NCI-H345 (cell line): ENCODE measurements at places on chromosomes 7 and 10.
A peak's percentile ranks its signal among the peaks of the same experiment; 100 is the strongest.

GRCh38 chr10:25914776-25915175, 19.3 kb upstream of the MYO3A start:
- no peak for DNase-seq

- no peak for DNase-seq
These were observed 32.0 kb upstream of the NPFFR1 start for GRCh38 chr10:70315815-70316214.

DNA sequence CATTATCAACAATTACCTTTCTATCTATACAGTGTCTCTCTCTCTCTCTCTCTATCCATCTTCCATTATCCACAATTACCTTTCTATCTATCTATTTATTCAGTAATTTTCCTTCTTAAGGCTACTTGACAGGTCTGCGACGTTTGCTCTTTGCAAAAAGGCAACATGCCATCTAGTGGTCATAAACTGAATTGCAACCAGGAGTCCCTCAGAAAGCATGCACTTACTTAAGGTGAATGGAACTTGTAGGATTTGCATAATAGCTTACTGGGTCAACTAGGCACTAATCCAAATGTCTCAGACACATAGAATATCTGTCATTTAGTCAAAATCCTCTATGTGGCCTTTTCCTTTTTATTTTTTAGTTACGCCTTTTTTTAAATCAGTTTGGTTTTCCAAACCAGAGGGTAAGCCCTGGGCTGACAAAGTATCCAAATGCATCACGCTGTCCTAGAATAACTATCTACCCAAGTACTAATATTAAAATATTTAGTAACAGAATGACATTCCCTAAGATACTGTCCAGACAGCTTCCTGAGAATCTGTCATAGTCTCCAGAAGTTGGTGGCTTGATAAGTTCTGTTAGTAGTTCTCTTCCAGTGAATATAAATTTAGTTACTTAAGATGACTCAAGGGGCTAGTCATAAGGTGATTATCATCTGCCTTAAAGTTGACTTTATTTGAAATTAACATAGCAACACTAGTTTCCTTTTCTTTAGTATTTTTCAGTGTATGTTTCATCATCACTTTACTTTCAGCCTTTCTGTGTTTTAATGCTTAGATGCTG, 208.3 kb downstream of the PPP1R3A start:
- peak; percentile 81 for DNase-seq

- peak; percentile 49 for DNase-seq
These were observed 771 bp downstream of the PHYHIPL start for GRCh38 chr10:59177031-59177797.

- no peak for DNase-seq
These were observed 57.7 kb upstream of the DNAJB6 start for GRCh38 chr7:157278791-157279724.

DNA sequence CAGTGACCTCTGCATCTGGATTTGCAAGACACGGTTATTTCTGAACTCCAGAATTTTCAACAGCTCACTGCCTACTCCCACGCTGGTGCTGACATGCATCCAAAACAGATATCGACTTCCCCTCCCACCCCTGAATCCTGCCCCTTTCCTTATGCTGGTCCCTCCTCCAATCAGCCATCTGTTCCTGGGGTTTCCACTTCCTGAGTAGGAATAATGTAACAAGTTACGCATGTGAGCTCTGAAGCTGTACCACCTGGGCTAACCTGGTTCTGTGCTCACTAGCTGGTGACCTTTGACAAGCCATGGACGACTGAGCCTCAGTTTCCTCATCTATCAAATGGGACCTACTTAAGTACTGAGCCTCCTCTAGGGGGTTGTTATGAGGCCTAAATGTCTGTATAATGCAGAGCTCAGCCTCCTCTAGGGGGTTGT, 1.7 kb upstream of the NCAPG2 start:
- no peak for DNase-seq

DNA sequence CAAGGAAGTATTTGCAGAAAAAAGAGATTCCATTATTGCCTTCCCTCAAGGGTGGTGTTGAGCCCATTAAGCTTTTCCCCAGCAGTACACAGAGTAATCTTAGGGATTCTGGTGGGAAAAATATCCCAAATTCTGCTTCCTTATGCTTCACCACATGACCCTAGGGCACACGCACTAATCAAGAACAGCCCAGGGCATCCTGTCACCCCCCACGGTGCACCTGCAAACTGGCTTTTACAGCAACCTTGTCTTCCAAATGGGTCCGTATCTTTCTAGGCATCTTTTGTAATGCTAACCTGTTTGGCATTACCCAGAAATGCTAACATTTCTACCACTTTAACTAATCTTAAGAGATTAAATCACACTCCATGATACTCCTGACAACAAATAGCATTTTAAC, 926 bp upstream of the C7orf33 start:
- no peak for DNase-seq

DNA sequence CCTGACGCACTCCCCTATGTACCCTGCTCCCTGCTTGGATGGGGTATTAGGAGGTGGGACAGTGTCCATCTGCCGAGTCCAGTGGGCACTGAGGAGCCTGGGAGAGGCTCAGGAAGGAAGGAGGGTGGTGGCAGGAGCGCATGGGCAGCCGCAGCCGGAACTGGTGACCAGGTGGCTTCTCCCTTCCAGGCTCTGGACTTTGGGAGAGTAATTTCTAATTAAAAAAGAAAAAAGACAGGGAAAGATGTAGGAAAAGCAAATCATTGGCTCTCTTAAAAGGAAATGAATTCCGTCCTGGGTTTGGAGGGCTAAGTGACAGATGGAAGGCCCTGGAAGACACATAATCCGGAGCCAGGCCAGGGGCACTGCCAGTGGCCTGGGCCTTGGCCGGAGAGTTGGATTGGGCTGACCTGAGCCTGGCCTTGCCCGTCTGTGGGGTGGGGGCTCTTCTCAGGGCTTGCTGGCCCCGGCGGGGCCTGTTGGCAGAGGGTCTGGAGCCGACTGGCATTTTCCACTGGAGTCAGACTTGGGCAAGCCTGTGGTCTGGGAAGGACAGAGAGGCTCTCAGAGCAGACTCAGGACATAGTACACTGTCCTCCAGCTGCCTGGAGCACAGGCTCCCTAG, 63.0 kb downstream of the NEURL1 start:
- DNase-seq = no peak

DNA sequence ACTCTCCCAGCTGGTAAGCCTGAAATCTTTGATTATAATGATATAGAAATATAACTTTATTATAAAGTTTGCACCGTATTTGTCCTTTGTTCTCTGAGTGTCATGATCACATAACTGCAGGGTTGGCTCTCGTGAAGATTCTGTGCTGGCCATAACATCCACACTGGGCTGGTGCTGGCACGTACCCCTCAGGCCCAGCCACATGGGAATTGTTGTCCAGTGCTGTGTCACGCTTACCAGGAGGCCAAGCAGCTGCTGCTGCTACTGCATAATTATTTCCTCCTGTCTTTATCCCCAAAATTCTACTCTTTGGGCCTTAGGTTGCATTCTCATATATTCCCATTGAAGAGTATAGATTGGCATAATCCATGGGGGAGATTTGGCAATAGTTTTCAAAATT, 20.8 kb upstream of the UCN3 start:
- no peak for DNase-seq

DNA sequence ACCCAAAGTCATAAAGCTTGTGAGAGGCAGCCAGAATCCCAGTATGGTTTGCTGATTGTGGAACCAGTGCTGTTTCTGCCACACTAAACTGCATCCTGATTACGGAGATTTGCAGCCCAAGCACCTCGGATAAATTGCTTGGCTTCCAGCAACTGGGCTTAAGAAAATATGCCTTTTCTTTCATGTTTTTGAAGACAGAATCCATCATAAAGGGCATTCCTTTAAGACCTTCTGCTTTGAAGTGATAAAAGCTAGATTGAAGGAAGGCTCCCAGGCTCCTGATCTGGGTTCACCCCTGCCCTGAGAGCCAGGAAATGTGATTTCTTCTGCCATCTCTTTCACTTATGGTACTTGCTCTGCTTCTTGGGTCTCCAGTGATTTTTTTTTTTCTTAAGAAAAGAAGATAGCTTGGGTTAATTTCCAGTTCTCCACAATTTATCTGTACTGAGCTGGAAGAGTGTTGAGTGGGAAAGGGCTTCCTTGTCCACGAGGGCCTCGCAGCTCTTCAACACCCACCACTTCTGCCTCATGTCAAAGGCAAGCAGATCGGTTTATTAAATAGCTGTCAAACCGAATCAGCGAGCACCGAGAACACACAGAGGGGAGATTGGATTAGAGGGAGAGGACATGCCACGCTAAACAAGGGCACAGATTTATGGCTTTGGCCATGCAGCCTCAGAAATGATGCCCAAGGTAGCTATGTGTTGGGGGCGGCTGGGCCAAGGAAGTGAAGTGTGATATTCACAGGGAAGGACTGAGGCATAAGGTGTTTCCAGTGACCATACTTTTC, 94.9 kb upstream of the TBX20 start:
- no peak for DNase-seq

GRCh38 chr10:27625452-27626211, 120.0 kb downstream of the MKX start:
- DNase-seq = no peak

DNA sequence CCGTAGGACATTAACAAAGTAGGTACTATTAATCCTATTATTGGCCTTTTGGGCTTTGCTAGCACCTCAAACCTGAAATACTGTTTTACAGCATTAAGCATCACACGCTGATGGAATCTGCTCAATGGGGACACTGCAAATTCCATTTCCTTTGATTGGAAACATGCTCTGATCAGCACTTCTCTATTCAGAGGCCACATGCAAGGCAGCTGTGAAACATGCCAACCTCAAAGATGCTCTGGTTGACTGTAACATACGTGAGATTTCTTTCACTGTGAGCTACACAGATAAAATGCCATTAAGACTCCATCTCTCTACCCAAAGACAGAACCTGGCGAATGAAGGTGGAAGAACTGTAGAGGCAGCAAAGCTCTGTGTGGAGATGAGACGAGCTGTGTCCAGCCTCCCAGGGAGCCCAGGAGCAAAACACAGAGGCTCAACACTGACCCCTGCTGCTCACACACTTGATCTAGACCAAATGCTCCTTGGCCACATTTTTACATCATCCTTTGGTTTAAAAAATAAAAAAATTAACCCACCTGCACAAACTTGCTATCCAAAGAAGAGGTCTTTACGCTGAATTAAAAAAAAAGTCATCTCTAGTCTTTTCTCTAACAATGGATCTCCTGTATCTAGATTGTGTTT, 8.0 kb downstream of the RSU1 start:
- DNase-seq = peak; percentile 2

DNA sequence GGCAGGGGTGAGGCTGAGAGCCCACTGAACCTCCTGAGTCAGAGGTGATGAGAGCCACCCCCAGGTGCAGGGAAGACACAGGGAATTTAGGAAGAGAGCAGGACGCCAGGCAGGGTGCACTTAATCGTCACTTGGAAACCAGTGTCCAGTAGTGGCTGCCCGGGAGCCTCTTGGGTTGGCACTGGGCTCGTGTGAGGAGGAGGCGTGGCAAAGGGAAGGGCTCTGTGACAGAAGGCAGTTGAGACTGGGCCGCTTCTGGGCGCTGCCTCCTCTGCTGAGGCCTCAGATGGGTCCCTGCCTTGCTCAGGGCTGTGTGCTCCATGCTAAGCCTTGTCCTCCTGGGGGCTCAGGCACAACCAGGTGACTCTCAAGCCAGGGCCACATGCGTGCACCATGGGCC, 13.3 kb downstream of the RET start:
- no peak for DNase-seq

- no peak for DNase-seq
These were observed 16.2 kb upstream of the PAX2 start for GRCh38 chr10:100728928-100729861.

DNA sequence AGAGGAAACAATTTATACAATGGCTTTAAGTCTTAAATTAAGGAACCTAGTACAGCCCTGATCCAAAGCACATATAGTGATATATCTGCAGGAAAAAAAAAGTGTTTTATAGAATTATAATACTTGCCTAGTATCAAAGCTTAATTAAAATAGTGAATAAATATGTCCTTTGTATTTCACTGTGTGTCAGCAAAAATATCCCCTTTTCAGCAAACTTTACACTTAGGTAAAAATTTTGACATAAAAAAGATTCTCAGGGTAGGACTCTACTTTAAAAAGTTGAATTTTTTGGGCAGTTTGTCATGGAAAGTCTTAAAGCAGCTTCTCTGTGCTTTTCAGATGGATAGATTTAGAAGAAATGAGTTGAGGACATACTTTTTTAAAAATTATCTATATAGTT, 12.7 kb upstream of the NEBL start:
- no peak for DNase-seq

DNA sequence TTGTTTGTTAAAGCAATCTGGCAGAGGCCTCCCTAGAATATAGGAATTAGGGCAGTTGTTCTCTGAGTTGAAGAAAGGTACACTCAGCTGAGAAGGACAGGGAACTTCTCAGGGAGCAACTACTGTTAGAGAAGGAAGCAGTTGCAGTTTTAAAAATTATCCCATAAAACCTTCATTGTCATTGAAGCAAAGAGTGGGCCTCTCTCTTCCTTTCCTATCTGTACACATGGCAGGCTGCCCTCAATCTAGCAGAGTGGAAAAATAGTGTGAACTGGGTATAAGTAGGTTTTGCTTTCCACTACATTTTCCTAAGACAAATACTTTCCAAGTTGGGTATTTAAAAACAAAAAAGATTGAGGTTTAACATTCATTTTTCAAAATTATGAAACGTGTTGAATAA, 236.7 kb upstream of the KLF14 start:
- no peak for DNase-seq

DNA sequence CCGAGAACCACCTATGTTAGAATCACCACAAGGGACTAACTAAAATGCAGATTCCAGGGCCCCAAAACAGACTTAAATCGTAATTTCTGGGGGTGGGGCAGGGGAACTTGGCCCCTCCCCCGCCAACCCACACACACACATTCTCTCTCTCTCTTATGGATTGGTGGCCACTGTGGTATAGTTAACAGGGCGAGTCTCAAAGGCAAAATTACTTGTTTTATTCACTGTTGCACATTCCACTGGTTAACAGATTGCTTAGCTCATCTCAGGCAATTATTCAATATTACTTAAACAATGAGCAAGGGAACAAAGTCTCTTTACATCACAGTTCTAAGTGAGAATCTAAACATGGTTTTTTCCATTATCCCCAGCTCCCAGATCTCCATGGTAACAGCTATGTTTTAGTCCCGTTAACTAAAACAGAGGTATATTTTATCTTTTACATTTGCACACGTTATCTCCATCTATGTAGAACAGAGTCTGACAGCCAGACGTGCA, 38.5 kb downstream of the IGF2BP3 start:
- DNase-seq = no peak

- DNase-seq = no peak
These were observed 245.7 kb downstream of the CCSER2 start for GRCh38 chr10:84574102-84574501.
